ENCODE measurements at places on chromosomes 3 and 15. TPM values are rescaled to one million over a fixed set of nuclear protein-coding genes. Genes with fewer than 3 reads are reported as not detected.

GRCh38 chr15:54082836-54083492 lies 104.7 kb downstream of the UNC13C start:
- DNase-seq: peak; percentile 74

DNA sequence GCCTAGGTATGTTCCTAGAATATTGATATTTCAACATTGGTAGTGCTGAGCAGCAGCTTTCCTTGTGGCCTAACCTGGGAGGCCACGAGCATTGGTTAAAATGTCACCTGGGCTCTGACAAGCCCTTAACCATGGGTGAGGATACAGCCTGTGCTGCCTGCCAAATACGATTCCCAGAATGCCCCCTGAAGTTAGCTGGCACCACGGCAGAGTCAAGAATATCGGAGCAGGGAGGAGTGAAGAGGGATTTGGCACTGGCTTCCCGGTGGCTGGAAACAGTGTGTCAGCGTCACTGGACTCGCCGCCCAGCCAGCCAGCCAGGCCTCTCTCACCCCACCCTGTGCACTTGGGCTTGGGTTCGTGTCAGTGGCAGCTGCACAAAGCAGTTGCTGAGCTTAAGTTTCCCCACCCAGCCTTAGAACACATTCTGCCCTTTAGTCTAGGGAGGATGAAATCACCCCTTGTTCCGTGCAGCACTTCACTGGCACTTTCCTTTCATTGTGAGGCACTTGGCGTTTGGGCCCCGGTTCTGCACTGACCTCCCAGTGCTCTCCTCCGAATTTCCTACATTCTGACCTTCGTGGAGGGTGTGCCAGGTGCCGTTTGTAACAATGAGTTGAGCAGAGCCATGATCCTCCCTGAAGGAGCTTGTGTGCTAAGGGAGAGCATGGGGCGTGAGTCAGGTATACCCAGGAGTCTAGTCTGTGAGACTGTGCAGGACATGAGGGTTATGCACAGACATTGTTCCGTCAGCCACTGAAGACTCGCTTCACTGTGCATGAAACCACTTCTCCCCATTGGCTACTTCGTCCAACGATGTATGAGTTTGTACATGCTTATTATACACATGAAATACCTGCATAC lies 152.8 kb upstream of the BHLHE40 start:
- DNase-seq: no peak

GRCh38 chr3:135125171-135125801 lies 330.2 kb downstream of the EPHB1 start:
- peak; percentile 75 for DNase-seq

- no peak for DNase-seq
These were observed 36.4 kb downstream of the ZDHHC3 start for GRCh38 chr3:44939581-44940036.

DNA sequence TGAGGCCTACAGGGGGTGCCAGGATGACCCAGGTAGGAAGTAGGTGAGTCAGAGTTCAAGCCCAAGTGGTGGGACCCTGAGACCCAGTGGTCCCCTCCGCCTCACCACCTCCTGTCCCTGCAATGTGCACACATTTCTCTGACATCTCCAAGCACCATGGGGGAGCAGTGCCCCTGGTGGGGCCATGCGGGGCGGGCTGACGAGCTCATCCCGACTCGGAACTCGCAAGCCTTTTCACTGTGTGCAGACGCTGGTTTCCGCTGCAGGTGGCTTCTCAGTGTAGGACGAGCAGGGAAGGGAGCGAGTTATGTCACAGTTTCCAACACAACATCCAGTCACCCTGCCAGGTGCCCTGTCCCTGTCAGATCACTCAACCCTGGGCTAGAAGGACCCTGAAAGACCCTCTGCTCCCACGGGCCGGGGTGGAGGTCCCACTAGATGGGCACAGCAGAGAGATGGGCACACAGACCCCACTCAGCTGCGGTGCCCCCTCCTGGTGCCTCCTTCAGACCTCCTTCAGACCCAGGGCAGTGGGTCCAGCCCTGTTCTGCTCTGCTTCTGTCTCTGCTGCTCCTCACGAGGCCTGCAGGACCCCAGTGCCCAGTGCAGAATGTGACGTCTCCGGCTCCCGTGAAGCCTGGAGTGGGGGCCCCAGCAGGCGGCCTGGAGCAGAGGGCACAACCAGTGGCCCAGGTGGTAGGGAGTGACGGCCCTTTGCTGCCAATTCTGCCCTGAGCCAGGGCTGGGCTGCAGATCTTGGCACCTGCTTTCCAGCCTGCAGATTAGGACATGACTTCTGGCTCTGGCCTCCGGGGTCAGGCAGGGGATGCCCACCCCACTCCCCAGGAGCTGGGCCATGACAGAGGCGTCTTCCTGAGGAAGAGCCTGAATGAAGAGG lies 102.0 kb upstream of the RPL32 start:
- no peak for DNase-seq

DNA sequence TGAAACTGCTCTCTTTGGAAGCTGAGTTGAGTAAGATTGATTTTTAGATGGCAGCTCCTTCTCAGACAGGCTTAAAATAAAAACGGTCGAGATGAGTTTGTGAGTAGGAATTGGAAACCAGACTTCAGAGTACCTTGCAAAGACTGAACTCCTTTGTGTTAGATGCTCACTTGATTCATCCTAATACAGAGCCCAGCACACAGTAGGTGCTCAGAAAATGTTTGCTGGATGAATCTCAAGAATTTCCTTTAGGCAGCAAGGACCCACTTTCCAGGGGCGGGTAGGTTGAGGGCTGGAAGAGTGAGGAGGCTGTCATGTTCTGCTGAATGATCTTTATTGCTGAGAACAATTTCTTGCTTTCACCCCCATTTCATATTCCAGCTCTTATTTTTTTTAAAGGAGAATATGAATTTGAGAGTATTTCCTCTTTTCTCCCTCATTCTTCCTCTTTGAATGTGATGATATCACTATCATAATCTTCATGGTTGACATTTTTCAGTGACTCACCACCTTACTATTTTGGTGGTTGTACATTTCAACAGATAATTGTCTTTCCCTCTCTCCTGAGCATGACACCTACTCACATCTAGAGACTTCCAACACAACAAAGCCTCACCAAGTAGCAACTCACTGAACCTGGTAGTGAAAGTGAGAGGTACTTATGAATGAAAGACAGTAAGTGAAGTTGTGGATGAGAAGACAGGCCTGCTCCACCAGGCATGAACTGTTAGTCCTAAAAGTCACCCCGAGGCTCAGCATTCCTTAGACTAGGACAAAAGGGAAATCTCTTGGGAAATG lies 113.3 kb downstream of the PDCD6IP start:
- DNase-seq: no peak

DNA sequence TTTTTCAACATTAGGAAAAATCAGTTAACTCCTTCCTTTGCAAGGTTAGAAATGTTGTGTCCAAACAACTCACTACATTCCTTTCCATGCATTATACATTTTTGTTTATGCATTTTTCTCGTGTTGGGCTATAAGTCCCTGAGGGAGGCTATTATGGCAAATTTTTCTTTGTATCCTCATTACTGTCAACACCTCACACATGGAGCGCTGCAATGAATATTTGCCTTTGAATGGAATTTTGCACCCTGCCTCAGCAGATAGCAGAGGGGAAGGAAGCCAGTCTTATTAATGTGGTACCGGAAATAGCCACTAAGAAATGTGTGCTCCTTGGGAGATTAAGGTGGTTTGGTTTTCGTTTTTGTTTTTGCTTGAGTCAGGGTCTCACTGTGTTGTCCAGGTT lies 134.7 kb downstream of the THSD4 start:
- DNase-seq: no peak

DNA sequence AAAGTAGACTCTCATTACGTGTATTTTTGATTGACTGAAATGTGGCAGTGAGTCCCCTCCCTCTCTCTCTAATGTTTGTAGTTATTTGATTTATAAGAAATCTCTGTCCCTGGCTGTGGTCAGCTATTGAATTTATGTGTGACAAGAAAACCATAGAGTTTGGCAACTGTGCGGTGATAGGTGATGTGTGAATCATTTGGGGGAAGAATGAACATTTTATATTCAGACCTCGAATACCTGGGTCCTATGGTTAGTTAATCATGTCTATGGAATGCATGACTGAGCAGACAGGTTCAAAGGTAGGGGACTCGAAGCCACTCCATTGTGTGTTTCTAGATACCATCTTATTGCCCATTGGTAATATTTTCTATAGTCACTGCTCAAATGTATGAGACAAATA lies 712.1 kb downstream of the MECOM start:
- DNase-seq: no peak

DNA sequence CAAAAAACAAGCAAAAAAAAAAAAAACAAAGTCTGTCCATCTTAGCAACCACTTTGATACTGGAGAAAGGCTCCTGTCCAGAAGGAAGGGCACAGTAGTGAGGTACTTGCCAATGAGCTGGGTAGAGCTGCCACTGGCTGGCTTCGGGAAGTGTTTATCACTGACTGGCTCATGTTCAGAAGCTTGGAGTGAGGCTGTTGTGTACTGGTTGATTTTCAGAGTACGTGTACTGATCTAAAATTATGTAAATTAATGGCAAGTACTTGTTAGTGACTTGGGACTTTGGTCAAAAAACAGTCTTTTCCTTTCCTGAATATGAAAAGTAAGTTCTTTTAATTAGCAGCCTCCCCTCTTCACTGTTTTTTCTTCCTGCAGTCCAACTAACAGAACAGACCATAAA lies 979 bp upstream of the ZNF621 start:
- no peak for DNase-seq

- no peak for DNase-seq
These were observed 19.0 kb downstream of the SLCO3A1 start for GRCh38 chr15:91872356-91873137.

- peak; percentile 75 for DNase-seq
These were observed 177.2 kb downstream of the ITPR1 start for GRCh38 chr3:4670352-4670751.

GRCh38 chr15:78069052-78069414 lies 8.5 kb downstream of the TBC1D2B start:
- DNase-seq: no peak

DNA sequence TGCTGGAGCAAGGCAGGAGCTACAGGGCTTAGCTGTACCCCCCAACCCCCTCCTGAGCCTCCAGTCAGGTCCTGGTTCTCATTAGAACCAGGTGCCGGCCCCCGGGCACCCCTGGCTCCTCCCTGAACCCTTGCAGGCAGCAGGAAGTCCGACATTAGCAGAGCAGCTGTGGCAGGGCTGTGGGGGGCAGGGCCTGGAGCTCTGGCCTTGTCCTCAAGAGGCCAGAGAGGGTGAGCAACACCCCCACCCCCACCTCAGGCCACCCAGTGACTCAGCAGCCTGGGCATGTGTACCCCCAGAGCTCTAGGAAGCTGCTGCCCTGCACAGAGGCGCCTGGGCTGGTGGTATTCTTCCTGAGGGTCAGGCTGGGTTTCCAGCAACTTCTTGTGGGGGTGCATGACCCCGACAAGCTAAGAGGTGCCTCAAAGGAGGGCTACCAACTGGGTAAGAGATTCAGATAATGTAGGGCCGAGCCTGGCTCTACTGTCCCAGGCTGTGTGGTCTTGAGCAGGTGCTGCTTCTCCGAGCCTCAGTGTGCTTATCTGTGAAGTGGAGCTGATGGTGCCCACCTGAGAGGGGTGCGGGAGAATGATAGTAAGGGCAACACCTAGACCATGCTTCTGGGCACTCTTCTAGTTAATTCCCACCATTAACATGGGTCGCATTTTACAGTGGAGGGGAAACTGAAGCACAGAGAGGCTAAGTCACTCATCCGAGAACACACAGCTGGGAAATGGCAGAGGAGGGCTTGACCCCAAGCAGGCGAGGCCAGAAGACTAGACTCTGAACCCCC lies 16.0 kb downstream of the H1-8 start:
- DNase-seq: no peak

- no peak for DNase-seq
These were observed 1.6 kb downstream of the NXPE3 start for GRCh38 chr3:101780661-101781060.

GRCh38 chr15:47988564-47988963 lies 132.2 kb upstream of the SLC24A5 start:
- DNase-seq: no peak

GRCh38 chr3:132222868-132223538 lies 94.2 kb upstream of the ACP3 start:
- DNase-seq: no peak

GRCh38 chr3:172341482-172342059 lies 106.7 kb downstream of the GHSR start:
- DNase-seq: no peak

DNA sequence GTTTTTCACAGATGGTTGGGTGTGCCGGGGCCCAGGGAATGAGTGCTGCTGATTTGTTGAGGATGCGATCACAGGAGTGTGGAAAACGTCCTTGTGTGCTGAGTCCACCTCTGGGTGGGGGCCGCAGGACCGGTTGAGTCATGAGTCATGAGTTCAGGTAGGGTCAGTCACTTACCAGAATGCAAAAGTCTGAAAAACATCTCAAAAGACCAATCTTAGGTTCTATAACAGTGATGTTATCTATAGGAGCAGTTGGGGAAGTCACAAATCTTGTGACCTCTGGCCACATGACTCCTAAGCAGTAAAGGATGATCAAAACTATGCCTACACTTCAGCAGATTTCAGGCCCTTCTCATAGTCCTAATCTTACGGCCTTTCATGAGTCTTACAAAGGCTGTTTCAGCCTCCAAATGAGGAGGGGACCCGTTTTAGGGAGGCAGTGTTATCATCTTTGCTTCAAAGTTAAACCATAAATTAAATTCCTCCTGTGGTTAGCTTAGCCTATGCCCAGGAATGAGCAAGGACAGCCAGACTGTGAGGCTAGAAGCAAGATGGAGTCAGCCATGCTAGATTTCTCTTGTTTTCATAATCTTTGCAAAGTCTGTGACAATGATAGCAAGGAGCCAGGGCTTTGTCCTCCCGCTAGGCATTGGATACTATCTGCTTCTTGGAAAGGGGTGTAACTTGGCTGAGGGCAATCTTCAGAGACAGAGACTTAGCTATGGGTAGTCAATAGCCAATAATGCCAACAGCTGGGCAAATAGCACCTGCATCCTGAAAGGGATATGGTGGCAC lies 30.6 kb upstream of the PIAS1 start:
- no peak for DNase-seq

DNA sequence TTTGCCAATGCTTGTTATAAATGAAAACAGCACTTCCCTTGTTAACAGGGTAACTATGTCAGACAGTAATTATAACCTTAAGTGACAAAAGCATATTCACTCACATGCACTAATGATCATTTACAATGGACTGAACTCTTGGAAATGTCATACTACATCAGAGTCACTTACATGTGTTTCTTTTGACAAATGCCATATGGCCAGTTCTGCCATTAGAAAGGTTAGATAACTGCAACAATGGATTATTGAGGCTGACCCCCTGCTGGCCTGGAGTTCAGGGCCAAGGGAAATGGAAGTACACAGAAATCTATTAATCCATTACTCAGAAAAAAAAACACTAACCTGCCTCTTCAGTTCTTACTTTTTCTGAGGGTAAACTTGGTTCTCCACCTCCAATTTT lies 313.4 kb downstream of the CNTN3 start:
- DNase-seq: no peak

- DNase-seq: no peak
These were observed 522.1 kb upstream of the TGFBR2 start for GRCh38 chr3:30084316-30084715.

- no peak for DNase-seq
These were observed 124.8 kb downstream of the VPS13C start for GRCh38 chr15:61935493-61935892.

The TNNC1 gene
- 64.6 TPM for total RNA-seq

The AADACL2 gene
- not detected for total RNA-seq

The GABRA5 gene
- 5.7 TPM for total RNA-seq

The BFSP2 gene
- total RNA-seq: not detected

The GOLGA8R gene
- 0.31 TPM for total RNA-seq

The CCR3 gene
- total RNA-seq: not detected

The KNG1 gene
- total RNA-seq: not detected

The RARB gene
- 17.4 TPM for total RNA-seq

The CHRFAM7A gene
- 1.1 TPM for total RNA-seq

The TMC3 gene
- not detected for total RNA-seq

The MUC4 gene
- total RNA-seq: 0.35 TPM

The WDR93 gene
- total RNA-seq: 0.64 TPM

All from endodermal cell (in vitro differentiated cells).